Erythroblast (primary cell): ENCODE measurements at places on chromosomes 7 and 10.

GRCh38 chr10:78328592-78329404 is 295.1 kb downstream of the RPS24 start:
- DNase-seq, result no peak

- DNase-seq, result no peak
Observed at GRCh38 chr10:95214793-95215192, 20.8 kb downstream of the ACSM6 start.

DNA sequence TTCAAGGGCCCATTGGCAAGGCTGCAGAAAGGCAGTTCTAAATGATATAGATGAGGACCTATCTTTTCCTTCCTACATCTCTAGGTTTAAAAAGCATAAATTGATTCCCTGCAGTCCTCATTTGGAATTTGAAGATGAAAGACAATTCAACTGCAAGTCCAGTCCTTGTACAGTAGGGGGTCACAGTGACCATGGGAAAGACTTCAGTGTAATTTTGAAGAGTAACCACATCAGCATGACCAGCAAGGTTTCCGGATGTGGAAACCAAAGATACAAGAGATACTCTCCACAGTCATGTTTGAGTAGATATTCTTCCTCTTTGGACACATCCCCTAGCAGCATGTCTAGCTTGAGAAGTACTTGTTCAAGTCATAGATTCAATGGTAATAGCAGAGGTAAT is 539.3 kb upstream of the TEX47 start:
- DNase-seq, result no peak

GRCh38 chr7:21071561-21072501 is 285.1 kb upstream of the SP8 start:
- no peak for DNase-seq

- DNase-seq, result no peak
Observed at GRCh38 chr7:94642838-94643653, 12.9 kb downstream of the SGCE start.

DNA sequence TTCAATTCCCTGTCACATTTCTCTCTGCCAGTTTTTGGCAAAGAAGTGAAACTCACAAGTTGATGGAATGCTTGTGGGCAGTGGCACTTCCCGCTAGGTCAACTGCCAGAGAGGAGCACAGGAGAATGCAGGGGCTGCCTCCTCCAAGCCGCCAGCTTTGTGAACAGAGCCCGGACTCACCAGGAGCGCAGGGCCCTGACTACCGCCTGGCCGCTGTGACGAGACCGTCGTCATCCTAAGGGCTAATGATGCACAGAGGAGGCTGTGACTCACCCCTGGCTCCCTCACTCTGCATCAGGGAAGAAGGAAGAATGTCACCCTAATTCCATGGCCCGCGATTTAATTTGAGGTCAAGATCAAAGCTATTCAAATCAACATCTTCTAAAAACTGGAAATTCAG is 123.9 kb downstream of the TAX1BP1 start:
- DNase-seq, result no peak

DNA sequence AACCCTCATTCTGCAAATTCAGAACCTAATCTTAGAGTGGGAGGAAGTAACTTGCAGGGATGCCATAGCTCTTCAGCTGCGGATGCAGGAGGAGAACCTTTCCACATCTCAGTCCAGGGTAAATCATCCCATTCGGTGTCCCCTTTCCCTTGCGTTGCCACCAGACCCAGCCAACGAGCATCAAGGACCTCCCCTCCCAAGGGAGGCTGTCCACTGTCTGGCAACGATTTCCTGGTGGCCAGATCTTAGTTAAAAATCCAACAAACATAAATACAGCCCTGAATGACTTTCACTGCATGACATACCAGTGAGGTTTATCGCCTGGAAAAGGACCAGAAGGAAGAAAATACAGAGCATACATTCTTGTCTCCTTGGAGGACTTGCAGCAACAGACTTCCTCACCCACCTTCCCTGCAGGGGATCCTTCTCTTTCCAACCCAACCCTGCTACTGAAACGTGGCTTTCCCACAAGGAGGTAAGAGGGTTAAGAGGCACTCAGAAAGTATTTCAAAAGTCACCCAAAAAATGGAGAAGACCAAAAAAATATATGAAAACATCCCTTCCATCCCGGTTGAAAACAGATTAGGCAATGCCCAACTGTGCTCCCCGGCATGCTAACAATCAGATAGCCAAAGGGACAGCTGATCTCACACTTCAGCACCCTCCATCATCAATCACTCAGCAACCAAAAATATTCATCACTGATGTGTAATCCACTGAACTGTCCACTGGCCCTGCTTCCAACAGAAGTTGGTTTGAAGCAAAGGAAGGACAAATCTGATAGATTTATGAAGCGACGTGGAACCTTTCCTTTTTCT is 206.6 kb downstream of the TNS3 start:
- DNase-seq, result no peak

GRCh38 chr10:122293156-122293960 is 22.3 kb downstream of the BTBD16 start:
- DNase-seq, result no peak

DNA sequence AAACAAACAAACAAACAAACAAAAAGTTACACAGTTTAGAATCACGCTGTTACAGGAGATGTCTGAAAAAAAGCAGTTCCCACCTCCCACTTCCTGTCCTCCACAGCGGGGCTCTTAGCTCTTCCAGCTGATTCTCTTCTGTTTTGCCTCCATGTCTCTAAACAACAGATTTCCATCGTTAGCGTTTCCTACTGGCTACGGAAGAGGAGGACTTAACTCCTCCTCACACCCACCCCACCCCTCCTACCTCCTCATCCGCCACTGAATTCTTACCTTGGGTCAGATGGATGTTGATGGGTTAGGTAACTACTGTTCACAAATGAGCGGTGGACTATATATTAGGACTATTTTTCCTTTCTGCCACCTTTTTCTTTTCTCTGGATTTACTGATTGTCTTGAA is 36.8 kb upstream of the NUB1 start:
- no peak for DNase-seq

DNA sequence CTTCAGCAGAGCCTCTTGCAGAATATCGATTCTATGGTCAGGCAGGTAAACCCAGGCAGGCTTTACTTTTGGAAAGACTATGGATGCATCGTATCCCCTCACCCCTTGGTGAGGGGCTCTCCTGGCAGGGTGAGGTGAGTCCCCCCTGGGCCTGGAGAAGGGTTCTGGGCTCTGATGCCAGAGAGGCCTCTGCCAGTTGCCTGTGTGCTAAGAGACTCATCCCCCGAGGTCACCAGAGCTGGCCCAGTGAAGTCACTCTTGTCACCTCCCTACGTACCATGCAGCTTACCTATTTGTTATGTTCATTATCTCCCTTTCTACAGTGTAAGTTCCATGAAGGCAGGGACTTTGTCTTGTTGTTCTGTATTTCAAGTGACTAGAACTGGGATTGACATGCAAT is 51.3 kb downstream of the TSPAN15 start:
- DNase-seq, result no peak

GRCh38 chr10:42960491-42960990 is 116.3 kb upstream of the RET start:
- DNase-seq, result no peak

DNA sequence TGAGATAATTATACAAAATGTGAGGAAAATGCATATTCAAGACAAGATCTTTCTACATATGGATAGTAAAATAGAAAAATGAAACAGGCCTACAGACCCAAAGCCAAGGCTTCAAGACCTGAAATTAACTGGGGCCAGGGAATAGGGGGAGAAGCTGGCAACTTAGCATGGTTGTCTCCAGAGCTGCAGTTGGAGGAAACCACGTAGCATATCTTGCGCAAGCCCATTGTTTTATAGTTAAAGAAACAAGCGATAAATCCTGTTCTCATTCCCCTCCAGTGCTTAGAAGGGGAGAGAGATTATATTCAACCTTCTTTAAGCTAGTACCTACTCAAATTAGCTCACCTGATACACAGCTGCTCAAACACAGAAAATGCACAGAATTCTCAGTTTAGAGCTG is 197.1 kb downstream of the SORCS1 start:
- no peak for DNase-seq

- no peak for DNase-seq
Observed at GRCh38 chr7:1946025-1946772, 276.1 kb downstream of the ELFN1 start.

- no peak for DNase-seq
Observed at GRCh38 chr10:59362144-59362958, at the start of gene FAM13C. Gene FAM13C (minus strand): TSS chr10:59362549. CDS start chr10:59362460, 89 bp downstream.

DNA sequence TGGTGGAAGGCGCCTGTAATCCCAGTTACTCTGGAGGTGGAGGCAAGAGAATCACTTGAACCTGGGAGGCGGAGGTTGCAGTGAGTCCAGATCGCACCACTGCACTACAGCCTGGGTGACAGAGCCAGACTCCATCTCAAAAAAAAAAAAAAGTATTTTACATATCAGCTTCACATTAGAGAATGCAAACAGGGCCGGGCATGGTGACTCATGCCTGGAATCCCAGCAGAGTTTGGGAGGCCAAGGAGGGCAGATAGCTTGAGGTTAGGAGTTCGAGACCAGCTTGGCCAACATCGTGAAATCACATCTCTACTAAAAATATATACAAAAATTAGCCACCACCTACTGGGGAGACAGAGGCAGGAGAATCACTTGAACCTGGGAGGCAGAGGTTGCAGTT is 31.6 kb downstream of the USP54 start:
- no peak for DNase-seq

DNA sequence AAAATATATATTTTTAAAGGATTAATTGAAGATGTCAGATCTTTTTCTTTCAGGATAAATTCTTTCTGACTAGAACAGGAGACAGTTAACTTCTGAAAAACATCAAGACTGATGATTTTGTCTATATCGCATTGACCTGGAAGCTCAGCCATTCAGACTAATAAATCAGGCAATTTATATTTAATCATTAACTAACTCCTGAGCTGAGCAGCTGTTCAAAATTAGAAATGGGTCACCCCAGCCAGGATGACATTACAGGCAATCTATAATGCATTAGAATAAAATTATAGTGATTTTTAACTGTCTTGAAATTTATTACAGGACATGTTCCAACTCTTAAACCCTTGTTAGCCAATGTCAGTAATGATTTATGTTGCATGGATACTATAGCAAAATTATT is 139.9 kb downstream of the CDCA7L start:
- no peak for DNase-seq

DNA sequence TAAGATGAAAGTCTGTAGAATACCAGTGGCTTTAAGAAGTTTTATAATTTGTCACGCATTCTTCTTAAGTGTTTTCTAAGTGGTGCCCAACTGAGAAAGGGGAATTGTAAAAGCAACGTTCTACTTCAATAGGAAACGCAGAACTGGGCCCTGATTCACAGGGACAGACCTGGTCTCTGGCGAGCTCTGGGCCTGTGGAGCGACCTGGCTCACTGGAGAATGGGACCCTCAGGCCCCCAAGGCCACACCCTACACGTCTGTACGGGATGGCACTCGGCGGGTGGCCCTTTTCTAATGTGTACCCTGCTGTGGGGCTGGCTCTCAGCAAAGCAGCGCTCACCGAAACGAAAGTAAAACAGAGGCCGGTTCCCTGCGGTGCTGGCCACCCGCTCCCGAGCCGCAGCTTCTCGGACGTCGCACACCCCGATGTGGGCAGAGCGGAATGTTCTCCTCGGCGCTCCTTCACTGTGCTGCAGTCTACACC is 205.0 kb downstream of the DIP2C start:
- no peak for DNase-seq

DNA sequence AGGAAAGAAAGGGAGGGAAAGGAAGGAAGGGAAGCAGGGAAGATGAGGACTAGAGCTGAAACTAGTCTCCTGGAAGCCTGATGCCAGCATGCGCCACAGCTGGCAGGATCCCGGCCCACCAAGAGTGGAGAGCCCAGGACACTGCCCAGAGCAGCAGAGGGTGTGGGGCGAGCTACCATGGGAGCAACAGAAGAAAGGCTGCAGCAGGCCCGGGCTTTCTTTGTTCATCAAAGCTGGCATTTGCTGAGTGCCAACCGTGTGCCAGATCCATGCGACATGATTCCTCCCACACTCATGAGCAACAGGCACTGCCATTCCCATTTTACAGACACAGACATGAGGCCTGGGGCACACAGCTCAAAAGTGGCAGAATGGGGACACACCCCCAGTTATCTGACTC is 68.9 kb downstream of the FAM53B start:
- DNase-seq, result no peak

- DNase-seq, result no peak
Observed at GRCh38 chr7:116621649-116622048, 50.3 kb upstream of the MET start.

DNA sequence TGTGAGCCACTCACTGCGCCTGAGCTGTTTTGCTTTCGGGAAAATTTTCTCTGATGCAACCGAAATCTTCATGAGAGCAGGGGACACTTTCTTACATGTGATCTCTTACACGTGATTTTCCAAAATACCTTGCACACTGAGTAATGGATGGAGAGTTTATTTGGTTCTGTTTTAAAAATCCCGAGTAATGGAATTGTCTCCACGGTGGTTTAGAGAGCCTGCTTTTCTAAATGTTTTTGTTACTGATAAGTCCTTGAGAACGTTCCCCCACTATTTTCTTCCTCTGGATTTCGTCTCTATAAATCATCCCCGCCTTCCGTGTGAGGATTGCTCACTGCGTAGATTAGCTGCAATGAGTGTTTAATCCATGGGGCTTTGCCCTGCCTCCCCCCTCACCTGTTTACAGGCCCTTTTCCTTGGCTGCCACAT is 25.7 kb downstream of the CAMK1D start:
- no peak for DNase-seq

- no peak for DNase-seq
Observed at GRCh38 chr7:145928937-145929336, 187.7 kb upstream of the CNTNAP2 start.

GRCh38 chr7:71826141-71826540 is 586.0 kb downstream of the CALN1 start:
- DNase-seq, result no peak

DNA sequence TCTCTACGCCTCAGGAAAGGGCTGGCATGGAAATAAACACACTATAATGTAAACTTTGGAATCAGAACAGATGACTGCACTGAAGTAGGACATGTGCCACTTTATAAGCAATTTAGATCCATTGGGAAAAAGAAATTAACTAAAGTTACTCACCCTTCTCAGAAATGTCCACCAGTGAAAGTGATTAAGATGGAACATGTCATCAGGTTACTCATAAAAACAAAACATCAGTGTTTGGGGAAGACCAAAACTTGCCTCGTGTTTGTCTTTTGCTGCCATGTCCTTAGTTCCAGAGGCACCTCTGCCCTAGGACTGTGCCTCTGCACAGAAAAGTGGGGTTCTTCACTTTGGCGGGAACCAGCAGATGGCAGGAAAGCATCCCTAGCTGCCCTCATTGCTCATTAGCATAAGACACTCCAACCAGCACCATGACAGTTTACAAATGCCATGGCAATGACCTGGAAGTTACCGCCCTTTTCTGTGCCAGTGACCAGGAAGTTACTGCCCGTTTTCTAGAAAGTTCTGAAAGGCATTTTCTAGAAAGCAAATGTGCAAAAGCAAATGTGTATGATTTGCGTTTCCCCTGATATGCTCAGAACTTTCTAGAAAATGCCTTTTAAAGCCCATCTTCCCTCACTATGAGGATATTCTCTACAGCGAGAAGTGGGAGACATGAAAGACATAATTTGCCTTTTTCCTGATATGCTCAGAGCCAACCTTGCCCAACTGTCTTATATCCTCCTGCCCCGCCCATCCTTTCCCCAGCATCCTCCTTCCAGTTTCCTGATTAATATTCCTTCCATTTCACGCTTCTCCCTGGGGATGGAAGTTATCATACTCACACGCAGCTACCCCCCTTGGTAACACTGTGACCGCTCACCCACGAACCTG is 258.2 kb downstream of the USP6NL start:
- DNase-seq, result no peak
